ENCODE measurements at places on chromosomes 1 and 21.

DNA sequence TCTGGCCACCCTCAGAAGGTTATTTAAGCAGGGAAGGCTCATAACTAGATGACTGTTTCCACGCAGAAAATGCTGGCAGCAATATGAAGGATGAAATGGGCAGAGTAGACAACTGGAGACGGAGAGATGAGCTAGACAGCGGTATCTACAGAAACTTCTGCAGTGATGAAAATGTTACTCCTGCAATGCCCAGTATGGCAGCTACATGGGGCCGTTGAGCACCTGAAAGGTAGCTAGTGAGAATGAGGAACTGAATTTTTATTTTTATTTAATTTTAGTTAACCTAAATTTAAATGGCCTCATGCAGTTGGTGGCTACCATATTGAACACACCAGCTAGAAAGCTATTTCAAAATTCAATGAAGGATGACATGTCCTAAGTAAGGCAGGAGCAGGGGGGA is 27.3 kb downstream of the SIPA1L2 start:
- no peak for DNase-seq

- no peak for DNase-seq
These were observed 59.0 kb downstream of the NDUFS5 start for GRCh38 chr1:39085174-39085573.

GRCh38 chr1:46301808-46302640 is 1.4 kb downstream of the LRRC41 start:
- DNase-seq, result peak; percentile 21

DNA sequence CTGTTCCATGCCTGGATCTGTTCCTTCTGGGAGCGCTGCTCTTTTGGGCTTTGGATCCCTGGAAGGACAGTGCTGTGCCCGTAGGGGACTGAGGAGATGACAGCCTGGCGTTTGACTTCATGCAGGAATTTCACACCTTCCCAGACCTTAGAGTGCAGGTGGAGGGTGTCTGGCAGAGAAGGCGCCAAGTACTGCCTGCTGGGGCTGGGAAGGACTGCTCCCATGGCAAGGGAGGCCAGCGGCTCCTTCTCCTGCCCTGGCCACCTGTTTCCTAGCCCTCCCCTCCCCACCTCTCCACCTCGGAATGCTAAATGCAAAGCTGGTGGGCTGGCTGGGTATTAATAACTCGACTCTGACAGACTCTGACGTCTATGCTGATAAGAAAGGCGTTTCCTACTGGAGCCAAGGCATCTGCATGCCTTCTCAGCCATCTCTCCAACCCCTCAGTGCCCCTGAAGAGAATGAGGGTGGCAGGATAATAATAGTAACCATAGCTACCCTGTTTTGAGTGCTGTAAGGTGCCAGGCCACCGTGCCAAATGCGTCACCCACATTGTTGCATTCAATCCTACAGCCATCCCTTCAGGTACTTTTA is 17.5 kb upstream of the PDIK1L start:
- no peak for DNase-seq

DNA sequence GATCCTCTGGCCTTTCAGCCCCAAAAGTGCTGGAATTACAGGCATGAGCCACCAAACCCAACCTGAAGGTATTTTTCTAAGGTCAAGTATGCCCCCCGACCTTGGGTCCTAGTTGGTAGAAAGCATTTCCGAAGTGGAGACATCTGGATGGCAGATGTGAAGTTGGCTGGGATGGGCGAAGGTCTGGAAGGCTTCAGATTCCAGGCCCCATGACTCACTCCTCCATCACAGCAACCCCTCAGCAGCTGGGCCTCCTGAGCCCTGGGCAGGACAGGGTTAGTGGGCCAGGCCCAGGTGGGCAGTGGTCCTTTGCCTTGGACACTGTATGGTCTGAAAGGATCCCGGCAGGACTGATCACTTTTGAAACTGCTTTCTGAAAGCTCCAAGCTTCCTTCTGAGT is 23.3 kb downstream of the NAV1 start:
- DNase-seq, result no peak

DNA sequence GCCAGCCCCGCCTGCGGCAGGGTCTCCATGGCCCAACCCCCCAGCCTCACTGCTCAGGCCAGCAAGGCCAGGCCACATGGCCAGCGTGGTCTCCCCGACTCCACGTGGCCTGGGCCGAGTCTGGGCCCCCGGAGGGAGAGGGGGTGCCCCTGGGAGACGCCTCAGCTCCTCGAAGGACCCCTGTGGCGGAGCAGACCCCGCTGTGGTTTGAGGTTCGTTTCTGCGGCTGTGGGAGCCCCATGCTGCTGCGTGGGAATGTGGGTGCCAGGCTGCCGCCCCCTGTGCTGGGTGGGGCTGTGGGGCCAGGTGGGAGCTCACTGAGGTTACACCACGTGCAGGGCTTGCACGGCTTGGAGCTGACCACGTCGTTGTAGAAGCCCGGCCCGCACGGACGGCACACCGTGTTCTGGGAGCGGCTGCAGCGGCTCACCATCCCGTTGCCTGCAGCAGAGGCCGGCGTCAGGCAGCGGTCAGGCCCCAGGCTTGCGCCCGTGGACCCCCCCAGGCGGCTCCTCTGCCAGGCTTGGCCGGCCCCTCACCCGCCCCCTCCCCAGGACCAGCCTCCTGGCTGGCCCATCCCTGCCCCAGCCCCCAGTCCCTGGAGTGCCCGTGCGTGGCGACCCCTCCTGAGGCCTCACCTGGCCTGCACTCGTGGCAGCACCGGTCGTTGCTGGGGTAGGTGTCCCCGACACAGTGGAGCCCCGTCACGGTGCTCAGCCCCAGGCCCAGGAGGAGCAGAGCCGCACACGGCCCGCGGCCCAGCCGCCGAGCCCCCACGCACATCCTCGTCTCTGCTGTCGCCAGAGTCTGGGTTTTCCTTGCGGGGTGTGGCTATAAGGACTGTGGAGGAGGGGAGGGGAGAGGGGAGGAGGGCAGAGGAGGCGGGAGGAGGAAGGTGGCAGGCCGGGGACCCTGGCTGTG is at the start of gene TNFRSF4:
TSS of gene TNFRSF4 (minus strand) at position 809 of the 921 bp plus-strand sequence. CDS start at position 783, 26 bp downstream.
- peak; percentile 54 for DNase-seq

DNA sequence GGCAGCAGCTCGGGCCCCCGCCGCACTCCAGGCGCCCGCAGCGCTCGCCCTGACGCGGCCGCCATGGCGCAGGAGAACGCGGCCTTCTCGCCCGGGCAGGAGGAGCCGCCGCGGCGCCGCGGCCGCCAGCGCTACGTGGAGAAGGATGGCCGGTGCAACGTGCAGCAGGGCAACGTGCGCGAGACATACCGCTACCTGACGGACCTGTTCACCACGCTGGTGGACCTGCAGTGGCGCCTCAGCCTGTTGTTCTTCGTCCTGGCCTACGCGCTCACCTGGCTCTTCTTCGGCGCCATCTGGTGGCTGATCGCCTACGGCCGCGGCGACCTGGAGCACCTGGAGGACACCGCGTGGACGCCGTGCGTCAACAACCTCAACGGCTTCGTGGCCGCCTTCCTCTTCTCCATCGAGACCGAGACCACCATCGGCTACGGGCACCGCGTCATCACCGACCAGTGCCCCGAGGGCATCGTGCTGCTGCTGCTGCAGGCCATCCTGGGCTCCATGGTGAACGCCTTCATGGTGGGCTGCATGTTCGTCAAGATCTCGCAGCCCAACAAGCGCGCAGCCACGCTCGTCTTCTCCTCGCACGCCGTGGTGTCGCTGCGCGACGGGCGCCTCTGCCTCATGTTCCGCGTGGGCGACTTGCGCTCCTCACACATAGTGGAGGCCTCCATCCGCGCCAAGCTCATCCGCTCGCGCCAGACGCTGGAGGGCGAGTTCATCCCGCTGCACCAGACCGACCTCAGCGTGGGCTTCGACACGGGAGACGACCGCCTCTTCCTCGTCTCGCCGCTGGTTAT is 2.8 kb downstream of the KCNJ9 start:
- peak; percentile 65 for DNase-seq

GRCh38 chr1:70504821-70505193 is 93.7 kb downstream of the CTH start:
- no peak for DNase-seq

- no peak for DNase-seq
These were observed 187.1 kb downstream of the CAMTA1 start for GRCh38 chr1:6972399-6972798.

DNA sequence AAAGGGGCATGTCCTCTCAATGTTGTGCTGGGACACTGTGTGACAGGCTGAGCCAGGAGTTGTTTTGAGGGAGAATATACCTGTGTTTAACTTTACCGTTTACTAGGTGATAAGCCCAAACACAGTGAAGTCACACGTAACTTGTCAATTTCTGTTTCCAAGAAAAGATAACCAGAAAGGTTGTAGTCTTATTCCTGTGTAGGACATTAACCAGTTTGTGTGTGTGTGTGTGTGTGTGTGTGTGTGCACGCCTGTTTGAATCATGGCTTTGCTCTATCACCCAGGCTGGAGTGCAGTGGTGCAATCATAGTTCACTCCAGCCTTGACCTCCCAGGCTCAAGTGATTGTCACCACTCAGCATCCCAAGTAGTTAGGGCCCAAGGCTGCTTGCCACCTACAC is 83.6 kb downstream of the MRPS6 start:
- no peak for DNase-seq

DNA sequence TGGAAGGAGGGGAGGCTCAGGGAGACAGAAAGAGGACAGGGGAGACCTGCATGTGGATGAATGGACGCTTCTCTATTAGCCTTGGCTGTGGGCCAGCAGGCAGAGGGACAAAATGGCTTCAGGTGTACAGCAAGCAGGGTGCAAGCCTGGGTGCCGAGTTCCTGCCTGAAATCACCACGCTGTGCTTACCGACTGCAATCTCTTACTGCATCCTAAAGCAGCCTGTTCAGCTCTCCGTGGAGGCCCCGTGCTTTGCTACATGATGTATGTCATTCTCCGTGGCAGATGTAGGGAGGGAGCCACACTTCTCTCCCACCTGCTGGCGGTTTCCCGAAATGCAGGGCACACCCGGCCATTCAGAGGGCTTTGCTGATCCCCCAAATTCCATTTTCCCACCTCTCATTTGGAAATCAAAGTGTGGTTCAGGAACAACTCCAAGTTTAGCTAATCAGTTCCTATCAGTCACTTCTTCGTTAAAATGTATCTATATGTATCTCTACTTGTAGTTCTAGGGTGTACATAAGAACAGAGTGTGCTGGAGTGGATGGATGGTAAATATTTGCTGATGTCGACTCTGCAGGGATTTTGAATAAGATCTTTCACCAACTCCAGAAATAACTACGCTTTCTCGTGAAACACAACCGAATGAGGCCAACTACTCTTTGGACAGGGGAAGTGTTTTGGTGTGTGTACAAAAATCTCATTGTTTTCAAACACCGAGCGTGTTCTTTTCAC is 122.3 kb upstream of the BACE2 start:
- no peak for DNase-seq

GRCh38 chr1:50332941-50333594 is 90.2 kb downstream of the DMRTA2 start:
- peak; percentile 28 for DNase-seq

- no peak for DNase-seq
These were observed 34.4 kb downstream of the NTPCR start for GRCh38 chr1:232984577-232985425.

DNA sequence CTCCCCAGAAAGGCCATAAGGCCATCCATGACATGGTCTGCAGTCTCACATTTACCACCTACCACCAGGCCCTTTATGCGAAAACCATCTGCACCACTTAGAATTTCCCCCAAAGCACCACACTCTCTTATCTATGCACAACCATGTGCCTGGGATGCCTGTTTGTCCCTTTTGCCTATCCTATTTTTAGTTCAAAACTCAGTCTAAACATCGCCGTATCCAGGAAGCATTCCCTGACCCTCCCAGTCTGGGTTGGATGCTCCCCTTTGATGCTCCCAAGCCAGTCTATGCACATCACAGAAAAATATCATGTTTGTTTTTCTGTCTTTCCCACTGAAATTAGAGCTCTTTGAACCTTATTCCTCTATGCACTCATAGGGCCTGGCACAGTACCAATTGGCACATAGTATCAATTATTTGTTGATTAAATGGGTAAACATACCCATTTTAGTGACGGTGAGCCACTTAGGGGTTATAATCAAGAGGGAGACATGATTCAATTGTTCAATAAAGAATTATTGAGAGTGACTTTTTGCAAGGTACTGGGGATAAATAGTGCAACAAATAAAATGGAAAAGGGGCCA is 6.7 kb downstream of the MPL start:
- no peak for DNase-seq

DNA sequence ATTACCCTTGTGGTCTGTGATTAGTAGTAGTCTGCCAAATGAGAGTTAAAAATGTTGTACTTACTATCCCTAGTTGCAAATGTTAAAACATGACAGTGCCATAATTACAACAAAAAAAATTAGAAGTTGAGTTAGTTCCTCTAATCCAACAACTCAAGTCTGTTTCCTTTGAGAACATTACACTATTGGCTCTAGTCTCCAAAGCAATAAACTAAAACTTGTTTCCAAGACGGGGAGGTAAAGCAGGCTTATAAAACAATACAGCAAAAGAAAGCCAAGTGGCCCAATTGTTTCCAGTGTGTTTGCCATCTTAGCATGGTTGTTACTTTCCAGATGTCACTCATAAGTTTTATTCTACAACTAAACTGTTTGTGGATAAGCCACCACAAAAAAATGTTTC is 11.6 kb downstream of the KYAT3 start:
- no peak for DNase-seq

DNA sequence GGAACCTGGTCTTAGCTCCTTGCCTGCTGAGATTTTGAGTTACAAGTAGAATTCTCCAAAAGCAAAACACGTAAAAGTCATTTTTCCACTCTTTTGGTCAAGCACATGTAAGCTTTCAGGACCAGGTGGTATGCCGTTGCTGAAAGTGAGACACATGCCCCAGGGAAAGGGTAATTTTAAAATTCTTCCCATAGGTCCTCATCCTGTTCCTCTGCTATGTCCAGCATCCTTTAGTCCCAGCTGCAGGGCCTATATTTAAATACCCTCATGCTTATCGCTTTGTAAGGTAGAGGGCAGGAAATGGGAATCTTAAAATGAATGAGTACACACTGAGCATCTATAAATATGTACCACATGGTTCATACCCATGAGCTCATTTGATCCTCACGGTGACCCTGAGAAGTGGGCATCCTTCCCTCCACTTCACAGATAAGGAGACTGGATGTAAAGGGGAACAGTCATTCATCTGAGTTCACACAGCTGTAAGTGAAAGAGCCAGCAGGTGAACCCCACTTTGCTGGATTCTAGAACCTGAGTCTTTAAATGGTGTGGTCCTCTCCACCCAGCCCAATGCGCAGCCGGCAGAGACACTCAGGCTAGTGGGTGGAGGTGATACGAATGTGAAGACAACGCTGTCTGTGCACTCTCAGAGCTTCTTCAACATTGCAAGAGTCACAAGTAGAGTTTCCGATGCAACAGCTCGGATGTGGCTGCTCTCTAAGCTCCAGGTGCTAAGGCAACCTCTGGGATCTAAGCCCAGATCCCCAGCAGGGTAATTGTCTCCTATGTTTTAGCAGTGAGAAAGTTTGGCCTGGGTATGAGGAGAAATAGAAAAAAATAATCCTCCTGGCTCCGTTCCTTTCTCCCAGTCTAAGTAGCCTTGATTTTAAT is 163.5 kb downstream of the PLXNA2 start:
- DNase-seq, result no peak

- DNase-seq, result no peak
These were observed 29.0 kb upstream of the CLDN14 start for GRCh38 chr21:36508948-36509347.

GRCh38 chr1:117544509-117545109 is 61.2 kb upstream of the TENT5C start:
- no peak for DNase-seq
